ENCODE measurements at places on chromosomes 13 and 19. TPM values are rescaled to one million over a fixed set of nuclear protein-coding genes. Genes with fewer than 3 reads are reported as not detected.

DNA sequence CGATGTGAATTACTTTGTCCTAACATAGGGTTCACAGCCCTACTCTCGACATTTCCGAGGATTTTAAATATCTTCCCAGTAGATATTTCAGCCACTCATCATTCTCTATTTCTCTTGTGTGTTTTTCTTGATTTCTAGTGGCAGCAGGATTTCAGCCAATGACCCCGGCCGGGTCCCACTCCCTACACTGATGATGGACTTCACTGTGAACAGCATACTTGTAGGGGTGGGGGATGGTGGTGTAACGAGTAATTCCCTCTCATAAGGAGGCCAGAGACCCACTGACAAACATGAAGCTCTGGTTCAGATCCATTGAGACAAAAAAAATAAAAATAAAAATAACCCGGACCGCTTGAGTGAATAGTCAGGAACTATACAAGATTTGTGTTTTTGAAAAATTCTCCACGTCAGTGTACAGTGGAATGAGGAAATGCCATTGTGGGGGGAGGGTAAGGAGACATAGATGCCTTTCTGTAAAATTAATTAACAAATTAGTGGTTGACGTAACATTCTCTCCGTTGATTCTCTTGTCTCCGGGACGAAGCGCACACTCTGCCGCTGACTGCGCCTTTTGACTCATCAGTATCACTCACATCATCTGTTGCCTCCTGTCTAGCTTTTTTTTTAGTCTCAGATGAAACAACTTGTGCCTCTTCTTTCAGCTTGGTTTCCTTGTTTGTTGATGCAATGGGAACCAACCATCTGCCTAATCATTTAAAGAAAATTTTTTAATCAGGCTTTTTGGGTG lies 48.8 kb upstream of the IRS2 start:
- no peak for DNase-seq

DNA sequence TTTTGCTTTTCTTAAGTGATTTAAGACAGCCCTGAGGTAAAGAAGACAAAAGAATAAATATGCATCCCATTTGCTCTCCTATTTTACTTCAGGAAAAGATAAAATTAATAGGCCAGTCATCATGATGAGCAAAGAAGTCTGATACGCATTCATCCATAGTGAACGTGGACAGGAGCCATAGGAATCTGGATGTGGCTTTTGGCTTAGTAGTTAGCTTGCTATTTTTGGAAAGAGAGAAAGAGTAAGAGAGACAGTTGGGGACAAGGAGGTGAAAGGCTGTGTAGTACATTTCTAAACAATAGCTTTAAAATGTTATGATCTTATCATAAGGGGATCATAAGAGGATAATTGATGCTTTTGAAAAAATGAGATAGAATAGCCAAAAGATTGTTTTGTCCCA lies 545.2 kb downstream of the IRS2 start:
- DNase-seq: no peak

DNA sequence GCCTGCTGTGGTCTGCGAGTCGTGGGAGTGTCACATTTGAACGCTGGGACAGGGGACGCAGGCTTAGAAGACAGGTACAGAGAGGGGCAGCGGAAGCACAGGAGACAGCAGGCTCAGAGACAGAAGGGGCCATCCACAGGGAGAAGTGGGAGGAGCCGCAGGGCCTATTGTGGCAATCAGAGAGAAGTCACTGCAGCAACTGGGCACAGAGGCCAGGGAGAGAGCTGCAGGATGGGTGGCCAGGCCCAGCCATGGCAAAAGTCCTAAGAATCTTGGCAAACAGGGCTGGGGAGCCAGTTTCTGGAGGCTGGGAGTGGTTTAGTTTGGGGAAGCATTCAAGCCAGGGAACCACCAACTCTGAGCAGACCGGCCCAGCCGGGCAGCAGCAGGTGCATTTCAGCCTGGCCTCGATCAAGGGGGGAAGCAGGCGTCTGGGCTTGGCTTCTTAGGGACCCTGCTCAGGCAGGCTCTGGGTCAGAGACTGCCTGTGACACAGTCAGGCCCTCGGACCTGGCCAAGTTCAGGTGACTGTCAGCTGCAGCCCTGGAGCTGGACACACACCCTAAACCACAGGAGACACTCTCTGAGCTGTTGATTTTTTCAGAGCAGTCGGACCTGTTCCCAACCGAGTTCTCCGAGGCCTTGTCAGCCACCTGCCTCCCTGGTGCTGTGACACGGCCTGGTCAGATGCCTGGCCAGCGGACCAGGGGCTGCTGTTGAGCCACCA lies 11.8 kb downstream of the SH3GL1 start:
- no peak for DNase-seq

DNA sequence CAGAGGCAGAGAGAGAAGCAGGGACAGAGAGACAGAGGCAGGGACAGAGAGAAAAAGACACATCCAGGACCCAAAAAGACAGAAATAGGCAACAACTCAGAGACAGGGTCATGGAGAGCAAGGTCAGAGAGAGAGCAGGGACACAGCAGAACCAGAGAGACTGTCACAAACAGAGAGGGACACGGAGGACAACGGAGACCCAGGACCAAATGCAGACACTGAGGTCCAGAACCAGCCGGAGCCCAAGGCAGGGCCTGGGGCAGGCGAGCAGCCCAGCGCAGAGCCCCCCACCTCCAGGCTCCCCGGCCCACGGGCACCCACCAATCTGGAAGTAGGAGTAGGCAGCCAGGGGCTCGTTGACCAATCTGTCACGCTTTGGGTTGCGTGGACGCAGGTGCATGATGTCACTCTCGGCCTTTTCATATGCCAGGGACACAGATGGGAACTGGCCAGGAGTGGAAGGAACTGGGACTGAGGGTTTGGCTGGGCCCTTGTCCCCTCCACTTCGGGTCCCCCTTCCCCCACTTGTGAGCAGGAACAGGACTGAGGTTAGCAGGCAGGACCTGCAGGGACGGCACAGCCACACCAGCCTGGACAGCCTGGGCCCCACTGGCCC lies 8.1 kb downstream of the TMEM147 start:
- no peak for DNase-seq

GRCh38 chr19:17405250-17406045 lies at the start of gene BST2:
Gene BST2 (minus strand): TSS chr19:17405630. CDS start chr19:17405575, 55 bp downstream.
- DNase-seq: peak; percentile 89

GRCh38 chr13:108575430-108575829 lies 54.0 kb upstream of the MYO16 start:
- no peak for DNase-seq

DNA sequence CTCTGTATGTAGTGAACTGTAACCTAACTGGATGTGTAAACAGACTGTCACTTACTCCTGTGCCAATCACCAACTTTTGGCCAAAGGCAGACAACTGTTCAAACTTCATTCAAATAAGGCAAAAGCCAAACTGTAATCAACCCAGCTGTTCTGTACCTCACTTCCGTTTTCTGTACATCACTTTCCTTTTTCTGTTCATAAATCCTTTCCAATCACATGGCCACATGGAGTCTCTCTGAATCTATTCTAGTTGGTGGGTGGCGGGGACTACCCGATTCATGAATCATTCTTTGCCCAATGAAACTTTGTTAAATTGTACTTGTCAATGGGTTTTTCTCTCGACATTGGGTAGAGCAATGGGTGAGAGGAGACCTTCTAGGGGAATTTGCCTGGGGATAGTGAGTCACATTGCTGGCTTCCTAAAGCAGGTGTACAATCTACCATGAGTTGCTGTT lies 178.3 kb upstream of the RFC3 start:
- DNase-seq: no peak

- DNase-seq: peak; percentile 37
These were observed 6.5 kb downstream of the RAB11B start for GRCh38 chr19:8396563-8397203.

DNA sequence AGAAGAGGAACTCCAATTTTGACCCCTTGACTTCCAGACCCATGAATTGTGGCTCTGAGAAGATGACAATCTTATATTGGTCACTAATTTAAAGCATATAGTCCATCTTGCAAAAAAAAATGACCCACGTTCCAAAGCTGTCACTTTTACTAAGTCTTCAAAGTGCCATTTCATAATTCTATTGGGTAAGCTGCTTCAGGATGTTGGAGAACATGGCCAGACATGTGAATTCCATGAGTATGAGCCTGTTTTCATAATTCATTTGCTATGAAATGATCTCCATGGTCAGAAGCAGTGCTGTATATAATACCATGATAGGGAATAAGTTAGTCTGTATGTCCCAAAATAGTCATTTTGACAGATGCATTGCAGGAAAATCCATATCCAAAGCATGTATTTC lies 1787.3 kb downstream of the SLITRK5 start:
- DNase-seq: no peak

GRCh38 chr13:72586518-72586917 lies 140.9 kb downstream of the MZT1 start:
- no peak for DNase-seq

GRCh38 chr19:17751103-17751911 lies at the start of gene FCHO1:
Gene FCHO1 (plus strand): TSS chr19:17751477. CDS start chr19:17755165, 3,688 bp downstream.
- peak; percentile 71 for DNase-seq

- no peak for DNase-seq
These were observed 378.4 kb downstream of the KCNRG start for GRCh38 chr13:50393628-50394027.

DNA sequence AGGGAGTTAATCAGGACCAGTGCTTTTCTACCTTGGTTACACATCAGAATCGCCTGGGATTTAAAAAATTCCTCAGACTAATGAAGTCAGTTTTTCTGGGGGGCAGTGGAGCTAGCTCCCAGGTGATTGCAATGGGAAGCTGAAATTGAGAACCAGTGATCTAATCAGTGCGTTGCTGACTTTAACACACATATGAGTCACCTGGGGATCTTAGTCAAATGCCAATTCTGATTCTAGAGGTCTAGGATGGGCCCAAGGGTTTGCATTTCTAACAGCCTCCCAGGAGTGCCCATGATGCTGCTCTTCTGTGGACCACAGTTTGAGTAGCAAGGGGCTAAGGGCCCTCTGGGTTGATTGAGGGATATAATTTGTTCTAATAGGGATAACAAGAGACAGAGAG lies 54.5 kb downstream of the KL start:
- no peak for DNase-seq

DNA sequence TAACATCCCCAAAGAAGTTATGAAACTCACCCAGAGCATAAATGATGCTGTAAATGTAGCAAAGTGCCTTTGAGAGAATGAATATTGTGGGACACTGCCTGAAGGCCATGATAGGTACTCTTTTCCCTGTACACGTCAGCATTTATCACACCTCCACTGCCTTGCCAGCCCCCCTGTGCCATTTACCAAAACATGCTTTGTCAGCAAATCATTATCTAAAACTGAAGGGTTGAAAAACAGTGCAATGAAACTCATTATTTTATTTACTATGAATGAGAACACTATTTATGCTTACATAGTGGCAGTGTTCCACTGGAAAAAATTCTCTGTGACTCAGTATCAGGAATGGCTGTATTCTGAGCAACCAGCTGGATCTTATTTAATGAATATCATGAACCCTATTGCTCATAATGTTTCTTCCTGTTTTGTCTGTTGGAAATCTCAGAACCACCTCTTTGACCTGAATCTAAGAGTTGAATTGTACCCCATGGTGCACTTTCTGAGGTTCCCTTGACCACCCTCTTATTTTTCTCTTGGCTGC lies 564.1 kb downstream of the DCT start:
- no peak for DNase-seq

- no peak for DNase-seq
These were observed 2743.3 kb upstream of the PCDH20 start for GRCh38 chr13:64158908-64159307.

DNA sequence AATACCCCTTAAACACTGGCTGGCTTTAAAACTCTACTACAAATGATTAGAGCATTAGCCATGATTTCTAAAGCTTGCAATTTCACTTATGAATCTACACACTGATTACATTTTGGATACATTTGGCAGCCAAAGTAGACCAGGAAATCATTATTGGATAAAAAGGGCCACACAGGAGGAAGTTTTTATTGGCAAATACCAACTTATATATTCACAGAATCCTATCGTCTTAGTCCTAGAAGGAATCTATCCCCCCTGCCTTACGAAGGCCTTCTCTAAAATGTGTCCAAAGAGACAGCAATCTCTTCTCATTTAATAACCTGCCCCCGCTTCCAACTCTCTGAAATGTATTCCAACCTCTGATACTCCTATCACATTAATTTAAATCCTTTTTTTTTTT lies 52.5 kb downstream of the KLF5 start:
- no peak for DNase-seq

GRCh38 chr19:41194157-41194552 lies 1.1 kb downstream of the CYP2S1 start:
- DNase-seq: no peak

DNA sequence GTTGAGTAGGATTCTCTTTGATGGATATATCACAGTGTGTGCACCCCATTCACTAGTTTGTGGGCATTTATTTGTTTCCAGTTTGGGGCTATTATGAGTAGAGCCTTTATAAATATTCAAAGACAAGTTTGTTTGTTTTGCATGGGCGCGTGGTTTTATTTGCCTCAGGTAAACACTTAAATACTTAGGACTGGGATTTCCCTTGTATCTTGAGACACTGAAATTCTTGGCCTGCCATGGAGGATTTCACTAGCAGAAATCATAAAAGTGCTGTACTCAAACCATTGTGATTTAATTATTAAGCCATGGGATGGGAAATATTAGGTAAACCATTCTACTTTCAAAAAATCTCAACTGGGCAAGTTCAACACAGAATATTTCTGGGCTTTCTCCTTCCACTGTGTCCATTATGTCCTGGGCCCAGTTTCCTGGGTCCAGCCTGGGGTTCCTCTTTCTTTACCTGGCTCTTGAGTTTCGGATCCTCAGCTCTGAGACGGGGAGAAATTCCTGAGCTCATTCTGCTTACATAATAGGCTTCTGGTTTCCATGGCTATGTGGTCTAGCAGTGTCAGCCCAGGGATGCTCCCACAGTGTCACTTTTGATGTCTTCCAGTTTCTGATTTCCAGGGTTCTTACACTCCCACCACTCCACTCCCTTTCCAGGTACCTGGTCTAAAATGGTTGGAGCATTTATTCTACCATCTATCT lies 14.4 kb downstream of the MYO16 start:
- no peak for DNase-seq

DNA sequence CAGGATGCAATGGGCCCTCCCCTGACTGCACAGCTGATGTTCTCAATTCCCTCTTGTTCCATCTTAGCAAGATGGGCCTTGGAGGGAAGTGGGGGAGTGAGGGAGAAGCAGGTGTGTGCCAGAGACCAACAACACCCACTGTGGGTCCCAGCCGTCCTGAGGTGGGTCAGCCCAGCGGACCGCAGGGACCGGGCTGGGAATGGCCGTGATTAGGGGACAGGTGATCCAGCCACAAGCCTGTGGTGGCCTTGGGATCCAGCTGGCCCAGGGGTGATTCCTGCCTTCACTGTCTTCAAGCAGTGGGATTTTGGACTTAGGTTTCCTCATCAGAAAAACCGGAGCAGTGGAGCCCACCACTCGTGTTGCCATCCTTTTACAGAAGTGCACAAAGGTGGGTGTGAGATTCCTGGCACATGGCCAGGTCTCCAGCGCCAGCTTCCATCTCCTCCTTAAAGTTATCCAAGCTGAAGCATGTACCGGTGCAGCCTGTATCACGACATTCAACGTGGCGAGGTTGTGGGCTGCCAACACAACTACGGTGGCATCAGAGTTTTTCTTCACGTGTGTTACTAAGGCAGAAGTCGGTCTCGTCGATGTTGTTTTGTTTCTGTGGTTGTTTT lies 9.0 kb upstream of the ATP11A start:
- DNase-seq: no peak

GRCh38 chr19:33486407-33486806 lies 35.2 kb downstream of the PEPD start:
- no peak for DNase-seq

Gene ANKLE1
- polyA plus RNA-seq: 5.7 TPM

Gene EPSTI1
- 19.9 TPM for polyA plus RNA-seq

Gene GIPC3
- 0.03 TPM for polyA plus RNA-seq

Gene LSM7
- polyA plus RNA-seq: 312 TPM

Gene SELENOV
- polyA plus RNA-seq: not detected

Gene MZF1
- 1.6 TPM for polyA plus RNA-seq

Gene CPAMD8
- 5.1 TPM for polyA plus RNA-seq

Gene LILRA1
- 151 TPM for polyA plus RNA-seq
